Esophagus squamous epithelium (tissue), 5 donors: ENCODE measurements at places on chromosomes 6 and 20.

DNA sequence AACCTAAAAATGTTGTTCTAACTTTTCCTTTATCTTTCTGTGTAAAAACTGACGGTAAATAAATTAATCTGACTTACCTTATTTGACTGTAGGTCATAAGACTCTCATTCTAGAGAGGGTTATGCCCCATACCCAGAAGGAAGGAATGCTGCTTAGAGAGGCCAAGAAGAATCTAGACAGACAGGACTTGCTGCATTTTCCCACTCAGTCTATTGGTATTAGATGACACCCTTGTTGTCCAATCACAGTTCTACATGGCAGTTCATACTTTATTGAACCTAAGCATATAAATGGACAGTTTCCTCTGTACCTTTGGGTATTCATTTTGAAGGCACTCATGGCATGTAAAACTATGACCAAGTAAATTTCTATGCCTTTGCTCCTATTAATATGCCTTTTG, 359.6 kb upstream of the ID4 start:
- no peak for DNase-seq

GRCh38 chr6:73286752-73287151, 23.8 kb upstream of the KHDC1 start:
- DNase-seq: no peak

GRCh38 chr20:56897318-56897957, 268.3 kb downstream of the TFAP2C start:
- no peak for DNase-seq

DNA sequence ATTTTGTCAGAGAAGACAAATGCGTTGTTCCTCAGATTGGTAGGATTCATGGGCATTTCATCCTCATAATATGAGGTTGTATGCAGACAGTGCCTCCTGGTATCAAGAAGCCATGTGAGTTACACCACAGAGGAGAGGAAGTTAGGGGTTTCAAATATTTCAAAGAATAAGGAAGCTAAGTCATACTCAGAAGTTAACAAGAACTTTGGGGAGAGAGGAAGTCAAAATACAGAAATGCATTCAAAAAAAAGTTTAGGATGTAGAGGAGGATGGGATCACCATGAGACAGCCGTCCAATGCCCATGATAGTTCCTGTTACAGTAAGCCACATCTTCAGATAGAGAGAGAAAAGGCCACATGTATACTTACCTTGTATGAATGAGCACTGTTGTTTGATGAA, 22.3 kb downstream of the HLA-DOB start:
- DNase-seq: no peak

DNA sequence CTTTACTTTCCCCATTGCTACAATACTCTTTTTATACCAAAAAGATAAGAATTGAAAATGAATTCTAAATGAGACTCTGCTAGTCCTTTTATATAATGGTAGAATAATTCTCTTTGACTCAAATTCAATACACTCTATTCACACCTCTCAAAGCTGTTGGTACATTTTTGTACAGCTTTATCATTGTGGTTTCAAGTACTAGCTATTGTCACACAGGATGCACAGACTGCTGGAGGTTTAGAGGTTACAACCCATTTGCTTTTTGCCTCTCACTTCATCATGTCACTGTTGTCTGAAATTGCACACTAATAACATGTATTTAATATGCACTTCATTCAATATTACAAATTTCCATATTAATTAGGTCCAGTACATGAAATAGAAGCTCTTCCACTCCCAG, 442.2 kb upstream of the ARID1B start:
- DNase-seq: no peak

- no peak for DNase-seq
Observed at GRCh38 chr20:48719598-48720255, 108.1 kb downstream of the PREX1 start.

DNA sequence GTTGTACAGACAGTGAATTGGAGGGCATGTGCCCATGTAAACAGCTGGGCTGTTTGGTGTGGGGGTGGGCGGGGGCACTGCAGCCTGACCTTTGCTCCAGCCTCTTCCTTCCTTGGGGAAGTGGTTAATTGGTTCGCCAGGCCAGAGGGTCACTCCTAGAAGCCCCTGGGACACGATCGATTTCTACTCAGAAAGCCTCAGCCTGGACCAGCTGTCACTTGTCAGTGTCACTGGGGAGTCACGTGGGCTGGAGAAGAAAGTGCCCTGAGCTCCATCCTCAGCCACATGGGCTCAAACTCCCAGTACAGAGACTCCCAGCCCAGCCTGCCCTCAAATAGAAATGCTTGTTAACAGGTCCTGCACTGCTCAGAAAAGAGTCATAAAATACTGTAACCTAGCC, 423.8 kb upstream of the SULF2 start:
- no peak for DNase-seq

DNA sequence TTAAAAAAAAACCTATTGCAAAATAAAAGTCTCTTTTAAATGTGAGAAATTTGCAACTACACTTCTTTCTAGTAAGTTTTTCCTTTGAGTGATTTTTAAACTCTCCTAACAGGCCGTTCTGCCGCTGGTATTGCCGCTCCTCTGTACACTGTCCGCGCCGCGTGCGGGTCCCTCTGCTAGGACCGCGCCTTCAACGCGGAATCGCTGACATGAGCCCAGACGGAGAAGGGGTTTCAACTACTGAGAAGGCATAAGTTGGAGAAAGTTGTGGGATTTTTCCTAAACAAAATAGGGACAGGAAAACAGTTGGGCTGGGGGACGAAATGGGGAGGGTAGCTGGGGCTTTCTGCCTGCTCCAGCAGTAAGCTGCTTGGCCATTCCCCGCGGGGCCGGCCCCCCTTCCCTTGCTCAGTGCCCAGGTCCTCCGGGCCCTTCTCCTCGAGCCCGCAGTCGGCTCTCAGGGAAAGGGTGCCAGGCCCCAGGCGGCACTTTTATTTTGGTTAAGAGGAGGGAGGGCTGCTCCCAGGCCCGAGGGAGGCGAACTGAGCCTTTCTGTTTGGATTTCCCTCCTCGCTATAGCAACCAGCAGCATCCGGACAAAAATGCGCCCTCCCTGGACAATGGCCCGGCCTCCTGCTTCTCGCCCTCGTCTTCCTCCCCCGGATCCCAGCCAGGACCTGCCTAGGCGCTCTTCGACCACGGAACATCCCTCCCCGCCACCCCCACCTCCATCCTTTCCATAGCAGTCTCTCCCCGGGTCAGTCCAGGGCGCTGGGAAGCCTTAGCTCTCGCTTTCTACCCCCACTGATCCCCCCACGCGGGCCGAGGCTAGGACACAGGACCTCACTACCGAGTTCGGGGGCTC, 6.8 kb upstream of the POU3F2 start:
- no peak for DNase-seq

- no peak for DNase-seq
Observed at GRCh38 chr20:24913076-24913628, 35.9 kb upstream of the CST7 start.

DNA sequence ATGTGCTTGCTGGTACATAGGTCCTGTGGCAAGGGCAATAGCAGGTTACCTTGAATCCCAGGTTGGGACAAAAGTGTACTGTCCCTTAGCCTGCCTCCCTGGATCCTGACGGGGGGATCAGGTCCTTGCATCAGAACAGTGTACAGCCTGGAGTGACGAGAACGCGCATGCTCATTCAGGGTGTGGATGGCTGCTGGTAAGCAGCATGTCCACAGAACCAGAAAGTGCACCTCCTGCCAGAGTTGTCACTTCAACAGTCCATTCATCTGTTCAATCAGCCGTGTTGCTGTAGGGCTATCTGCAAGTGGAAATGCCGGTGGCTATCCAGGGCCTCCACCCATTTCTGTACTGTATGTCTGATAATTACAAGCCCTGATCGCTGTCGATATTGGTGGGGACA, 236.3 kb upstream of the SOX4 start:
- DNase-seq: no peak

- no peak for DNase-seq
Observed at GRCh38 chr20:49865559-49865958, 49.8 kb downstream of the SPATA2 start.

GRCh38 chr6:130620338-130620781, 206.8 kb upstream of the SMLR1 start:
- DNase-seq: no peak

DNA sequence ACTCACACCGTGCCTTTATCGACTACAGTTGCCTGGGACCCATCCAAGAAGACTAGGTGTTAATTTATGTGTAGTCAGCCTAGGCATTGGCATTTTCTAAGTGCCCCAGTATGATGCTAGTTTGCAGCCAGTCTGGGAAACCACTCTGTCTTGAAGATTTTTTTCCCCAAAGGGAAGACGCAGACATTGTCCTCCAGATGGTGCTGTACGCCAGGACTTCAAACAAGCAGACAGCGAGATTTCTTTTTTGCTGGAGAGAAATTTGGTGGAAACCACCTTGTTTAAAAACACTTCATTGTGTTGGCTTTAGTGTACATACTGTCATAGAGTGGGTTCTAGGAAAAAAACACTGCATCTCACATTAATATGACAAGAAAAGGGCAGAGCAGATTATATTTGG, 30.0 kb downstream of the ALDH5A1 start:
- no peak for DNase-seq
